ENCODE measurements at places on chromosomes 2 and 18.

- DNase-seq: no peak
Observed at GRCh38 chr2:34534761-34535160, 935.7 kb upstream of the FAM98A start.

DNA sequence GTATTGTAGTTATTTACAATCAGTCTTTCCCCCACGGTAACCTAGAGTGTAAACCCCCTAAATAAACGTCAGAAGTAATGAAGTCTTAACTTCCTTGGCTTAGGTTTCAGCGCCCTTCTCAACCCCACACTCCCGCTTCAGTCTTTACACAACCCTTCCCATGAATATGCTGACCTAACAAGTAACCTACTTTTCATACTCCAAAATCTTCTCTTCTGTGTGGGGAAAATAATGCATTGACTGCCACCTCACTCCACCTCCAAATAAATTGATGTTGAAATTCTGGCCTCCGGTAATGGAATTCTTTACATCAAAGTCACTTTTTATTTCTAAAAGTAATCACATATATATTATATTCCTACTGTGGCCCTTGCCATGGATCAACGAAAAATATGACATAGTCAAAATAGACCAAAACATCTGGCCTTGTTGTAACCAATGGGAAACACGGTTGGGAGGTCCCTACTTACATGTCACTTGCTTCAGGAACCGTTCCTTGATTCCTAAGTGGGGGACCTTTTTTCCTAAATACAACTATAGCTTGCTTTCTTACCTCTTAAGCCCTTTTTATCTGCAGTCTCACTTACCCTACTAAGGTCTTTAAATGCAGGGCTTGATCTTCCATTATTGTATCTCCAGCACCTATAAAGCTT lies 961 bp downstream of the GEN1 start:
- DNase-seq: no peak

DNA sequence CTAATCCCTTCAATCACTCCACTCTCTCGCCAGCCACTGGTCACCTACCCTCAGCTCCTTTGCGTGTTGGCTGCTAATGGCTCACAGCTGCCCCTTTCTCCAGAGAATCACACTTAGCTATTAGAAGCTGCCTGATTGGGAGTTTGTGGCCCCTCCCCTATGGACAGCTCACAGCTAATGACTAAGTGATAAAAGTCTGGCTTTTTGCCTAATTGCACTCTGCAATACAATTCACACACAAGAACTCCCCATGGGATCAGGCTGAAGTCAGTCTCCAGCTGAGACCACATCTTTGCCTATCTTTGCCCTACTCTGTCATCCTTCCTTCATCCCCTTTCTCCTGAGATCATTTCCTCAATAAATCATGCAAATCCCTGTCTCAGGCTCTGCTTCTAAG lies 701.9 kb upstream of the RAB6C start:
- DNase-seq: no peak

DNA sequence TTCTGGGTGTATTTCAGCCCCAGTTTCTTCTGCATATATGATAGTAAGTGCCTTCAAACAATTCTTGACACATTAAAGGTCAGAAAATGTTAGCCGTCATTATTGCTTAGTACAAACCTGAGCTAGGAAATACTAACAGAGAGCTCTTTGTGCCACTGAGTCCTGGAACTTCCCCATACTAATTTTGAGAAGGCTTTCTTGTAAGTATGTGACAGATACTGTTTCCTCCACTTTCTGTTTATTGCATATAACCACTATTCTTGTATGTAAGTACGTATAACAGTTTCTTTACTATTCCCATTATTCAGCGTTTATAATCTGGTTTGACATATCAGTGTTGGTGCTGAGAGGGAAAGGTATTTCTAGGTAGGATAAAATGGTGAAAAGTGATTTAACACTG lies 9.8 kb downstream of the PPP1CB start:
- no peak for DNase-seq

- no peak for DNase-seq
Observed at GRCh38 chr2:14123436-14124103, 508.9 kb upstream of the LRATD1 start.

GRCh38 chr2:151975460-151976414 lies 123.1 kb downstream of the CACNB4 start:
- DNase-seq: no peak

- no peak for DNase-seq
Observed at GRCh38 chr2:65072181-65072970, 16.2 kb downstream of the CEP68 start.

DNA sequence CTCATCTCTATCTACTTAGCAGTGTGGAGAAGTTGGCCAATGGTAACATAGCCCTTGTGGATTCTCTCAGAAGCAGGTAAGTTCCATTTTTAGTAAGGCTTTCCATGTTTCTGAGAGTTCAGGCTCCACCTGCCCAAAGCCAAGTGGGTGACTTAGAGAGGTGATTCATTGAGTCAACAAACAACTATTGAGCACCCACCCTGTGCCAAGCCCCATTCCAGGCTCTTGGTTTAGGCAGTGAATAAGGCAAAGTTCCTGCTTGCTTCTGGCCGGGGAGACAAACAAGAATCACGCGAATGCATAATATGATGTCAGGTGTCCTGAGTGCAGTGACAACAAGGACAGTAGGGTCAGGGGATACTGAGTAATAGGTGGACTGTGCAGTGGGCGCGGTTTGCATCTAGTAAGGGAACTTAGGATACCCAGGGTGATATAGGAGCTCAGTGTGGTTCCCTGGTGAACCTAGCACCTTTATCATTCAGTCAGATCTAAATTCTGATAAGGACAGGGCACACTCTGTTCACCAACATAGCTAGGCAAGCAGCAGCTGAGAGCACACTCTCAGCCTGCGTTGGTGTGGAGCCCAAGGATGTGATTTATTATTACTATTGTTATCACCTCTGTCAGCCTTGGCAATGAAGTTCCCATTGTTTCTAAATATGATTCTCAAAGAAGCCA lies 31.7 kb upstream of the KCTD1 start:
- DNase-seq: no peak

DNA sequence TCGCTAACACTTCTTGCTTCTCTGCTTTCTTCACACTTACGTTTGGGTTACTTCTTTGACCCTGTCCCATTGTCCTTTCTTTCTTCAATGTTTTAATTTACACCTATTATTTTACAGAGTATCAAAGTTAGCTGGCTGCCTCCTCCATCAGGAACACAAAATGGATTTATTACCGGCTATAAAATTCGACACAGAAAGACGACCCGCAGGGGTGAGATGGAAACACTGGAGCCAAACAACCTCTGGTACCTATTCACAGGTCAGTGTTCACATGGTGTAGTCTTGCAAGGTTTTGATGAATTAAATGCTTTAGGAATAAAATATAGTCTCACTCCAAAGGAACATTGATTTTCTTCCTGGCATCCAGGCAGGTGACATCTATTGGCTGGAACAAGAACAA lies 919.0 kb downstream of the MBD2 start:
- no peak for DNase-seq

GRCh38 chr18:61597316-61597715 lies 264.1 kb downstream of the CDH20 start:
- no peak for DNase-seq

Measured in activated CD8-positive, alpha-beta memory T cell treated with anti-CD3 and anti-CD28 coated beads for 4 hours (primary cell).